ENCODE measurements at places on chromosomes 2 and 18.

DNA sequence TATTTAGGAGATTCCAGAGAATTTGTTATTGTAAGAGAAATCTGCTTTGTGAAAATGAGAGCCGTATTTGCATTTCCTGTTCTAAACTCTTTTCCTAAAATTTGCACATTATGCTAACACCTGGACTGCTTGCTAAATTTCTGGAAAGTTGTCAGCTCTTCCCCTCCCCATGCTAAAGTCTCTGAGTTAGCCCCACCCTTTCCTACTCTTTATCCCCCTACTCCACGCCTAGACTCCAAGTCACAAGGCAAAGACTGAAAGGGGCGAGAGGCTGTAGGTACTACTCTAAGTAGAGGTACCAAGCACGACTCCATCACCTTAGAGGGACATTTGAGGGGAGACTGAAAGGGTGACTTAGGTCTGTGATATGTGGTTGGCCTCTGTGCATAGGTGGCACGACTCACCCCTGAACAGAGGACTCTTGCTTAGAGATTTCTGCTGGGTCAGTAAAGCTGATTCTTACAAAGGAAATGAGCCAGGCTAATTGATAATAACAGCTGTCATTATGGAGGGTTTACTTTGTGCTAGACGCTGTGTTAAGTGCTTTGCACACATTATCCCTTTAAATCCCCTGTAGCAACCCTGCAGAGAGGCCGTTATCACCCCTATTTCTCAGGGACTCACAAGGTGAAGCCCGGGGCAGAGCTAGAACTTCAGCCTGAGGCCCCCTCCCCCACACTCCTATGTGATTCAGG, 373.5 kb downstream of the EN1 start:
- no peak for DNase-seq

GRCh38 chr2:40204268-40204667, 247.6 kb downstream of the SLC8A1 start:
- DNase-seq: no peak

GRCh38 chr2:72185206-72185605, 37.5 kb upstream of the CYP26B1 start:
- no peak for DNase-seq

GRCh38 chr2:117963446-117963845, 50.4 kb downstream of the CCDC93 start:
- no peak for DNase-seq

DNA sequence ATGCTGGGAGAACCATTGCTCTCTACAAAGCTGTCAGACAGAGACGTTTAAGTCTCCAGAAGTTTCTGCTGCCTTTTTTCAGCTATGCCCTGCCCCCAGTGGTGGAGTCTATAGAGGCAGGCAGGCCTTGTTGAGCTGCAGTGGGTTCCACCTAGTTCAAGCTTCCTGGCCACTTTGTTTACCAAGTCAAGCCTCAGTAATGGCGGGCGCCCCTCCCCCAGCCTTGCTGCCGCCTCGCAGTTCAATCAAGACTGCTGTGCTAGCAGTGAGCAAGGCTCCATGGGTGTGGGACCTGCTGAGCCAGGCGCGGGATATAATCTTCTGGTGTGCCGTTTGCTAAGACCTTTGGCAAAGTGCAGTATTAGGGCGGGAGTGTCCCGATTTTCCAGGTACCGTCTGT, 52.7 kb upstream of the SCYGR2 start:
- peak; percentile 85 for DNase-seq

DNA sequence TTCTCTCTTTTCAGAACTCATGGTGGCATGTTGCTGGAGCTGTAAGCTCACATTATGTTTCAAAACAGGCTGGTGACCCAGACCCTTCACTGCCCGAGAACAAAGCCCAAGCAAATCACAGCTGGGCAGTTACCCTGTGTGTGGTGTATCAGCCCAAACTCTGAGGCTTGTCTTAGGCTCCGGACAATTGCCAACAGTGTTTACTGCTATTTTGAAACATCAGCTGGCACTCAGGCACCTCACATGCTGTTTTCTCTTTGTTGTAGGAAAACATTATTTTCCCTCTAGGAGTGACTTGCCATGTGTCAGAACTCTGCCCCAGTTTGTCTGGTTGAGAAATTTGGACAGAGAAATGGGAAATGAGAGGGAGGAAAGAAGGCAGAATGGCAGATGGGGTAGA, 237.6 kb upstream of the APCDD1 start:
- DNase-seq: no peak

DNA sequence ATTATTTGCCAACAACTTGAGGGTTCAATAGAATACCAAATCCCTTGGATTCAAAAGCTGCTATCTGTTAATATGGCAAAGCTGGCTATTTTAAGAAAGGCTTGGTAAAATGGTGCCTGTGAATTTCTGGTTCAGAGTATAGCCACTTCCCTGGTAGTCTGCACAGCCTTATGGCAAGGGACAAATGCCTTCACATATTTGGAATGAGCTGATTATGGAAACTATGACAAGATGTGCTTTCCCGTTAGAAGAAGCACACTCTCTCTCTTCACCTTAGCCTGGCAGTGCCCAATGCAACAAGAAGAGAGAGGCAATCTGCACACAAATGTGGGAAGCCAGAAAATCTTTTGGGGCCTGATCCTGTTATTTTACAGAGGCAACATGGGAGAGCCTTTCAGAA, 47.5 kb upstream of the MAP3K20 start:
- no peak for DNase-seq

GRCh38 chr2:241159116-241159515, 8.8 kb downstream of the PPP1R7 start:
- DNase-seq: no peak

DNA sequence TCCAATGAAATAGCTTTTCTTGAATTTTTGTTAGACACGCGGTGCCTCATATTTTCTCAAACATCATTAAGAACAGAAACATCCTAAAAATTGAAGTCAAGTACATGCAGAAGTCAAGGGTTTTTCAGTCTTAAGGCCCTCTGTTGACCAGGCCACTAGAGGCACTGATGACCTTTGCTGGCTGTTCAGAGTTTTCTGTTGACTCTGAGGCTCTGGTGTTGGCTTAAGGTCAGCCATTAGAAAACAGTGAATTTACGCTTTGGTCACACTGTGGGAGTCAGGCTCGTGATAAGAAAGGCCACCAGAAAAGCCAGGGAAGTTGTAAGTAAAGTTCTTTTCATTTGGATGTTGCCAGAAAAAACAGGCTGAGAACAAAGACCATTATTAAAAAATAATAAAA, 5.8 kb upstream of the UPP2 start:
- no peak for DNase-seq

DNA sequence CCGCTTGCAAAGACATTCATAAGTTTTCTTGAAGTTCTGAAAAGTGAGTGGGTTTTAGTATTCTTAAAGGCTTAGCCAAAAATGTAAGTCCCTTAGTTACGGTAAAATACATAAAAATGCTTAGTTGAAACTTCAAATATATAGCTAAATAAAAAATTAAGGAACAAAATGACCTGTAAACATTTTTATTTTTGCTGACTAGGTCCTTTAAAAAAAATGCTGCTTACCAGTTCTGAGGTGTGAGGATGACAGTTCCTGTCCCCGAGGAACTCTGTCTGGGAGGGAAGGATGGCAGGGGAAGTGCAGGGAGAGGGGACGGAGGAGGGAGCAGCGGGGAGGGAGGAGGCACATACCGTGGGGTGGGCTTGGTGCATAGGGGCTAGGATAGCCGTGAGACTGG, 102.8 kb upstream of the BCL2L11 start:
- DNase-seq: no peak

GRCh38 chr2:145626301-145626700, 1106.4 kb upstream of the ZEB2 start:
- no peak for DNase-seq

DNA sequence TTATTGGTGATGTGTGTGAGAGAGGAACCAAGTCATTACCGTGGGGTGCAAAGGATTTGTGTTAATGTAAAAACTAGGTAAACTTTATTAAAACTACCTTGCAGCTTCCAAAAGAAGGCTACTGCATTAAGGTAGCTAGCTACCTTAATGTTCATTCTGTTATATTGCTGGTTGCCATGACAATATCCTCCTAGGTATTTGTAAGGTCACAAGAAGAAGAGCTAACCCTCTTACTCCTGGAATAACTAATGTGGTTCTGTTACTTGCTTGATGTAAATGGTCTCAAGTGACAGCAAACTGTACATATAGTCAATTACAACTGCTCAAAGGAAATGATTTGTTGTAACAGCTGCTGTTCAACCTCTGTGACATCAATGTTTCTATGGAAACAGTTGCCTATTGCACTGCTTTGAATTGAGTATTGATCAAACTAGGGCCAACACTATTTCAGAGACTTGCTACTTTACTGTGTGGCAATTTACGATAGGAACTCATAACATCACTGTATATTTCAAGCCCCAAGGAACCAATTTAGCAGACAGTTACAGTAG, 319.8 kb upstream of the HNRNPA3 start:
- no peak for DNase-seq

- no peak for DNase-seq
These were observed 7.2 kb downstream of the SMYD1 start for GRCh38 chr2:88074854-88075292.

GRCh38 chr2:19670303-19670702, 231.5 kb downstream of the TTC32 start:
- DNase-seq: no peak

Data from Caki2 (cell line).